HCT116 (cell line): ENCODE measurements at places on chromosomes 5 and 9. TPM values are rescaled to one million over a fixed set of nuclear protein-coding genes. Genes with fewer than 3 reads are reported as not detected.

DNA sequence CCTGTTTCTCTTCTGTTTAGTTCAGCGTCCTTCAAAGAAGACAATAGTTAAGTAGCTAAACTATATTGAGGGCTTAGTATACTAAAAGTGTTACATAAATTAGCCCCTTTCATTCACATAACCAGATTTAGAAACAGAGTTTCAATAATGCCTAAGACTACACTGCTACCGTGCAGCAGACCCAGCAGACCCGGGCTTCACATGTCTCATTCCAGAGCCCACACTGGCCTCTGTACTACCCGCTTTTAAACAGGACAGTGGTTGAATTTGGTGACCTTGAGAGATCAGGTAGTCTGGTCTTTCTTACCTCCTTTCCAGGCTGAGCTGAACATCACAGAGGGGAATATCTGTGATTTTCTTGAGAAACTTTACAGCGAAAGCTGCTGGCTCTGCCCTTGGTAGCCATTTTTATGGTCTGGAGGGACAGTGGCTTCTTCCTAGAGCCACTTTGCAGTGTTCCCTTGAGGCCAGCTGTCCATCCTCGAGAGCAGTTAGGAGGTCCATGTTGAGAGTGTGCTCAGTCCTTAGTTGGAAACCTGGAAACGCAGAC lies 56.5 kb downstream of the SLC22A5 start:
- DNase-seq = no peak

DNA sequence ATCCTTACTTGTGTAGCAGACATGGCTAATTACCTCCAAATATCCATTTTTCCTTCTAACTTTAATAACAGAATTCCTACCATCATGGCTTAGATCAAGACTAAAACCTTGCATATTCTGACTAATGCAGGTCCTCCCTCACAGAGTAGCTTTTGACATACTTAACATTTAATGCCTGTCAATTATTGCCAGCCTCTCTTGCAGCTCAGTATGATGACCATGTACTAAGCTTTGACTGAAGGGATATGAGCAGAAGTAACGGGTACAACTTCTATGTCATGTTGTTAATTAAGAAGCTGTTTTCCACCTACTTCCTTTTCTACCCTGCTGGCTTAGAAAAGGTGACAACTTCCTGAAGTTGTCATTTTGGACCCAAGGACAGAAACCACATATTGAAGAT lies 533.4 kb downstream of the PSAT1 start:
- DNase-seq = no peak

DNA sequence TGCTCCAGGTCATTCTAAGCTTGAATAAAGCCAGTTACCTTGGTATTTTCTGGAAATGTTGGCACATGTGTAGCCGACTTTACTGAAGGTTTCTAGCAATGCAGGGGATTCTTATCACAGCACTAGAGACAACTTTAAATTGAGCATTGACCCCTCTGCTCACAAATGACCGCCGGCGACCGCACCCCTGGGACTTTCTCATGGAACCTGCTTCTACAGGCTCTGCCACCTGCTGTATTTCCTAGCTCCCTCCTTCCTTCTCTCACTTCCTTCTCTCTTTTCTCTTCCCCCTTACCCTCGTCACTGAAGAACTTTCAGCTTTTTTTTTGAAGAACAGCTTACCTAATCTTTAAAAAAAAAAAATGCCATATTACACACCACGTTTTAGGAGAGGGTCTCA lies 30.9 kb upstream of the DAB2 start:
- DNase-seq = no peak

- no peak for DNase-seq
These were observed 139.7 kb upstream of the VCAN start for GRCh38 chr5:83331842-83332241.

DNA sequence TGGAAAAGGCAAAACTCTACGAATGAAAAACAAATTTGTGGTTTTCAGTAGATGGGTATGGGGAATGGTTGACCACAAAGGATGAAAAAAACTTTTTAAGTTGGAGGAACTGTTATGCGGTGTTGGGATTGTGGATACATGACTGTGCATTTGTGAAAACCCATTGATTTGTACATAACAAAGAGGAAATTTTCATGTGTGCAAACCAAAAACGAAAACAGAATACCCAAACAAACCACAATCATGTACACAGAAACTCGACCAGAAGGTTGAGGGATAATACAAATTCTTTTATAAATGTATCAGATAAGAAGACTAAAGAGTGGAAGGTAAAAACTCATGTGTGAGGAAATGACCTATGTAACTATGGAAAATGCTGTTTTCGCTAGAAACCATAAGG lies 1012.4 kb downstream of the CDH18 start:
- no peak for DNase-seq

GRCh38 chr5:175107865-175108264 lies 336.1 kb downstream of the DRD1 start:
- DNase-seq = no peak

GRCh38 chr5:18932081-18932480 lies 1055.9 kb downstream of the CDH18 start:
- DNase-seq = no peak

Gene C9orf153
- total RNA-seq = not detected

- no peak for DNase-seq
These were observed 76.3 kb upstream of the GPBP1 start for GRCh38 chr5:57097526-57097925.

Gene FCN2
- total RNA-seq = not detected

DNA sequence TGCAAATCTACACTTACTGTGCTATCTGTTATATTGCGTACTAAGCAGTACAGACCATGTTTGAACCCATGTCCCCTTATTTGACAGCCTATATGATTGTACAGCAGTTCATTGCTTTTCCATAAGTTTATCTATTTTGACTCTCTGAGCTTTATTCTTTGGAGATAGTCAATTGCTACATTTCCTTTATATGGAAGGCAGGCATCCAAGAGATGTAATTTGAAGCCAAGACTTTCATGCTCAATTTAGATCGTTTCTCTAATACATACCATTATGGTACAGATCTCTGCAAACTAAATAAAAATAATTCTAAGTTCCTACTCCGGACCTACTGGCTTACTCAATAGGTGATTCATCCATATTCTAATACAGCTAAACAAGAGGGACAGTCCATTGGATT lies 424.8 kb downstream of the TMEM38B start:
- DNase-seq = no peak

- DNase-seq = no peak
These were observed 325.6 kb downstream of the PRELID2 start for GRCh38 chr5:145509336-145510136.

Gene THBS4
- 1.5 TPM for total RNA-seq
